CD14-positive monocyte (primary cell): ENCODE measurements at places on chromosomes 4 and X.
A peak's percentile ranks its signal among the peaks of the same experiment; 100 is the strongest.

GRCh38 chr4:103904123-103904522, 184.3 kb upstream of the TACR3 start:
- no peak for DNase-seq

DNA sequence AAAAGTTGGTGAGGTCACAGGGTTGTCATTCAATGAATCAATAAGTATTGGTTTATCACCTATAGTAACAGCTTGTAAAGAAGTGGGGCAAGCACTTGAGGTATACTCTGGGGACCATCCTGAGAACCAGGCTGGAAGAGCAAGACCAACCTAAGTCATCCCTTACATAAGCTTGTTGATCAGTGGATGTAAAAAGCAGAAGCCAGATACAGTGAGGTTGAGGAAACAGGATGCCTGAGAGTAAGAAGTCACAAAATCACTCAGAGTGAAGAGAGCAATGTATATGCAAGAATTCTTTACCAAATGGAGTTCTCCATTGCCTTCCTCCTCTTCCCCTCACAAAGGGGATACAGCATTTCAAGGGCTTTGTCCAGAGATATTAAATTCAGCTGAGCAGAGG, 76.3 kb upstream of the PACRGL start:
- DNase-seq = peak; percentile 18

DNA sequence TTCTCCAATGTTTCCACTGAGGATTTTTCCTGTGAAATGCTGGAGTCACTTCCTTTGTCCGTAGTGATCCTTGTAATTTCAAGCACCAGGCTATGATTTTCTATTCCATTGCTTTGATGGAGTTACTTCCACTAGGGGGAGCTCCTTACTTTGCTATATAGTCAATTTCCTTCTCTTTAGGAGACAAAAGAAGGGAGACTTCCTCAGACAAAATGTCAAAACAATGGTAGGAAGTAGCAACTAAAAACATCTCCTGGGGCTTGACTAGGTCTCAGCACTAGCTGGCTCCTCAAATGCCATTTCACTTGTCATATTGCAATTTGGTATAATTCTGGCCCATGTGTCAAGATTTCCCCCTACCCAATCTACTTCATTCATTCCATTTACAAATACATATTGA, 24.1 kb downstream of the ZCCHC12 start:
- peak; percentile 27 for DNase-seq

DNA sequence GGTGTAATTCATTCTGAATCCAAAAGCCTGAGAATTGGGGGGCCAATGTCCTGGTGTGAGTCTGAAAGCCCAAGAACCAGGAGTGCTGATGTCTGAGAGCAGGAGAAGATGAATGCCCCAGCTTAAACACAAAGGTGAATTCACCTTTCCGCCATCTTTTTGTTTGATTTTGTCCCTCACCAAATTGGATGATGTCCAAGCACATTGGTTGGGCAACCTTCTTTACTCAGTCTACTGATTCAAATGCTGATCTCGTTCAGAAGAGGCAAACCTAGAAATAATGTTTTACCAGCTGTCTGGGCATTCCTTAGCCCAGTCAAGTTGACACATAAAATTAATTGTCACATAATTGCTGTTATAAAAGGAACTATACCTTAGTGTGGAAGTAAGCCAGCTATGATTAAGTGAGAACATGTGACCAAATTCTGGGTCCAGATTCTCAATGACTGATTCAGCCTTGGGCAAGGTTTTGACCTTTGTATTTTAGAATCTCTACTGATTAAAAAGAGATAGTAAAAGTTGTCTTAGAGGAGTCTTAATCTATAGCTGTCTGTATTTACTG, 34.5 kb upstream of the SLC4A4 start:
- no peak for DNase-seq

GRCh38 chr4:2948895-2949781, 14.1 kb downstream of the NOP14 start:
- no peak for DNase-seq
